ENCODE measurements at places on chromosomes 16 and 17. TPM values are rescaled to one million over a fixed set of nuclear protein-coding genes. Genes with fewer than 3 reads are reported as not detected.

The SCARF1 gene
- polyA plus RNA-seq, result 0.20 TPM

The XYLT1 gene
- polyA plus RNA-seq, result 6.7 TPM

The PRSS36 gene
- polyA plus RNA-seq, result 0.24 TPM

The ADORA2B gene
- polyA plus RNA-seq, result 15.1 TPM
